HS-5 (cell line): ENCODE measurements at places on chromosomes 2 and 18.

GRCh38 chr18:3874581-3874980, 424.6 kb downstream of the TGIF1 start:
- no peak for DNase-seq

- DNase-seq: no peak
These were observed 190.6 kb upstream of the SMIM21 start for GRCh38 chr18:75618146-75618545.

- no peak for DNase-seq
These were observed 35.7 kb downstream of the SH3YL1 start for GRCh38 chr2:228115-228514.

- no peak for DNase-seq
These were observed 132.3 kb upstream of the PELI1 start for GRCh38 chr2:64276417-64277095.

DNA sequence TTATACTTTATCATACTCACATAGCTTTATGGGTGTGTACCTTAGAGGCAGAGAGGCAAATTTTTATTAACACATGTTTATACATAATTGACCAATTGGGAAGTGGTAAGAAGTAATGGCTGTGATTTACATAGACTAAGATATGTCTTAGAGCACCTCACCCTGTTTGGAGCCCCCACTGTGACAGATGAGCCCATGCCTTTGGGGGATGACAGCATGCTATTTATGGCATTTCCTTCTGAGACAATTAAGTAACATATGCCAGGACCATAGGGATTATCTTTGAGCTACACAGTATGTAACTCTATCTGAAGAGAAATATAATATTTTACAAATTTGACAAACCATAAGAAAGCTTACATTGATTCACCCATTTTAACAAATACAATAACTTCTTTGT, 1655.3 kb upstream of the ACVR2A start:
- no peak for DNase-seq

DNA sequence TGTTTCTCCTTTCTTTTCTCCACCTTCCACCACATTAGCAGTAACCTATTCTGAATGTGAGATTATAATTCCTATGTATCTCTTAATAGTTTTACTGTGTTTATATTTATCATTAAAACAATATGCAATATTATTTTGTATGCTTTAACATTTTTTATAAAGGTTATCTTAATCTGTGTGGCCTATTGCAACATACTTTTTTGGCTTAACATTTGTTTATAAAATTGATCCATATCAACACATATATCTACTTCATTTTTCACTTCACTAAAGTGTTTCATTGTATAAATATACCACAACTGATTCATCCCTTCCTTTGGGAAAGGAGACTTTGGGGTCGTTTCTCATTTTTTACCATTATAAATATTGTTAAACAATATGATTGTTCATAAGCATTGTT, 48.6 kb downstream of the ATP9B start:
- no peak for DNase-seq

- no peak for DNase-seq
These were observed 162.6 kb downstream of the PAX3 start for GRCh38 chr2:222136106-222136630.

DNA sequence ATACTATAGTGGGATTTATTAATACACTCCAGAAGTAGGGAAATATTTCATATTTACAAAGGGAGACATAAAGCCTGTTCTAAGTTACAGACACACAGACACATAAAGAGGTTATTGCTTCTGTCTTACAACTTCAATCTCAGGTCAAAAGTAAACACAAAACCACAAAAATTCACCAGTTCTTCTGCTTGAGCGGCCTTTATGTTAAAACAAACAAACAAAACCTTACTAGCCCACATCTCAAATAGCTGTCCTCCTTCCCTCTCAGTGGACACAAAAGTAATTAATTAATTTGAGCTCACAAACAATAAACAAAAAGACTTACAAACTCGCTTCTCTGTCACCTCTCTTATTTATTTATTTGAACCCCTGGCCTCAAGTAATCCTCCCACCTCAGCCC, 1.5 kb upstream of the ASNSD1 start:
- DNase-seq: no peak
